ENCODE measurements at places on chromosomes 2 and 18. TPM values are rescaled to one million over a fixed set of nuclear protein-coding genes. Genes with fewer than 3 reads are reported as not detected.

The HAAO gene
- 29.1 TPM for total RNA-seq

DNA sequence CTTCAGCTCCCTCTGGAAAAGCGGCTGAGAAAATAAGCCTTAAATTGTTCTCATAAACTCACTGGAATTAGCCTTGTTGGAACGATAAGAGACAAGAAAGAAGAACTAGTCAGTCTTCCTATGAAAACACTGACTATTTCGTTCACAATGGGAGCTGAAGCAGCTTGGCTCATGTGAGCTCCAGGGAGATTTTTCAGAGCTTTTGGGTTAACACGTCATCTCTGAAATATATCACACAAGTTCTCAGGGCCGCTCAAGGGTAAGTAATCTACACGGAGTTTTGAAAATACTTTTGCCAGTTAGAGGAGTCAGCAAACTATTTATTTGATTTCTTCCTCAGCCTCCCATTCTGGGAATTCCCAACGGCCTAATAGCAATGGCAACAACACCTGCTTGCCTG lies 316.2 kb upstream of the MGAT5 start:
- no peak overlapping the region for H3K27ac ChIP-seq
- H3K4me3 ChIP-seq: no peak overlapping the region
- no peak for DNase-seq
- no peaks in the 10 kb centered on the region for H3K4me1 ChIP-seq
- H3K36me3 ChIP-seq: no peaks in the 10 kb centered on the region
- H3K27me3 ChIP-seq: no peaks in the 10 kb centered on the region

The RUFY4 gene
- total RNA-seq: 0.45 TPM

DNA sequence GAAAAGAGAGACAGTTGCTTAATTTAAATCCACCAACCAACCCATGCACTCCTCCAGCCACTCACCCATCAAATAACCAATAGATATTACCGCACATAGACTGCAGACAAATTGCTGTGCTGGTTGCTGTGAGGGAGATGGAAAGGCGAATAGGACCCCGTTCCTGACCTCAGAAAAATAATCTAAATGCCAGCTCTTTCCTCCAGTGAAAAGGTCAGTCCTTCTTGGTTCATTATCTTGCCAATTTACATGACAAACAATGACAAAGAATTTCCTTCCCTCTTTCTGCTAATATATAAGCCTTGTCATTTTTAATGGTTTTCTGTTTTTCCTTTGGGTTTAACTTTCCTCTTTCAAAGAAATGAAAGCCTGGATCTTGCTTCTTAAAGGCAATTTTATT lies 61.6 kb downstream of the MEP1B start:
- H3K4me3 ChIP-seq: no peak overlapping the region
- no peaks in the 10 kb centered on the region for H3K4me1 ChIP-seq
- H3K27me3 ChIP-seq: no peaks in the 10 kb centered on the region
- H3K27ac ChIP-seq: no peak overlapping the region
- no peak for DNase-seq
- peaks cover 1% of the 10 kb centered on the region for H3K36me3 ChIP-seq

DNA sequence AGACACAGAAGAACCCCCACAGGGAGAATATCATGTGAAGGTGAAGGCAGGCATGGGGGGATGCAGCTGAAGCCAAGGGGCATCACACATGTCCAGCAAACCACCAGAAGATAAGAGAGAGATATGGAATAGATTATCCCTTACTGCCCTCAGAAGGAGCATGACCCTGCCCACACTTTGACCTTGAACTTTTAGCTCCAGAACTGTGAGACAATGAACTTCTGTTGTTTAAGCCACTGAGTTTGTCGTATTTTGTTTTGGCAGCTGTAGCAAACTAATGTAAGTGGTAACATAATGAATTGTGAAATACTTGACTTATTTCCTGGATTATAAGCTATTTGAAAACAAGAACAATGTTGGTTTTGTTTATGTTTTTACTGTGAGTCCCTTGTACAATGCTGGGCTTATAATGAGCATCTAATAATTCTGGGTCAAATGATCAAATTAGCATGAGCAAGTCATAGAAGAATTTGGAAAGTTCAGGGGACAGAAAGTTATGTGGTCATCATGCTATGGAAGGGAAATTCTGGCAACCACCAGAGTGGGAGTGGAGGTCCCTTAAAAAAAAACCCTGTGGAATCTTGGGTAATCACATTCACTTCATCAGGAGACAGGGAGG lies 541.0 kb upstream of the KLHL29 start:
- no peaks in the 10 kb centered on the region for H3K4me1 ChIP-seq
- no peaks in the 10 kb centered on the region for H3K27me3 ChIP-seq
- no peak overlapping the region for H3K27ac ChIP-seq
- no peak for DNase-seq
- H3K4me3 ChIP-seq: no peak overlapping the region

- H3K4me1 ChIP-seq: no peaks in the 10 kb centered on the region
- H3K27ac ChIP-seq: no peak overlapping the region
- H3K36me3 ChIP-seq: no peaks in the 10 kb centered on the region
- no peaks in the 10 kb centered on the region for H3K27me3 ChIP-seq
- DNase-seq: no peak
- H3K4me3 ChIP-seq: no peak overlapping the region
These were observed 62.7 kb upstream of the GATA6 start for GRCh38 chr18:22106536-22107292.

- H3K4me3 ChIP-seq: no peak overlapping the region
- no peaks in the 10 kb centered on the region for H3K36me3 ChIP-seq
- no peak for DNase-seq
- no peaks in the 10 kb centered on the region for H3K4me1 ChIP-seq
These were observed 185.0 kb downstream of the TMEM18 start for GRCh38 chr2:492178-492577.

The CAMKMT gene
- total RNA-seq: 14.1 TPM

DNA sequence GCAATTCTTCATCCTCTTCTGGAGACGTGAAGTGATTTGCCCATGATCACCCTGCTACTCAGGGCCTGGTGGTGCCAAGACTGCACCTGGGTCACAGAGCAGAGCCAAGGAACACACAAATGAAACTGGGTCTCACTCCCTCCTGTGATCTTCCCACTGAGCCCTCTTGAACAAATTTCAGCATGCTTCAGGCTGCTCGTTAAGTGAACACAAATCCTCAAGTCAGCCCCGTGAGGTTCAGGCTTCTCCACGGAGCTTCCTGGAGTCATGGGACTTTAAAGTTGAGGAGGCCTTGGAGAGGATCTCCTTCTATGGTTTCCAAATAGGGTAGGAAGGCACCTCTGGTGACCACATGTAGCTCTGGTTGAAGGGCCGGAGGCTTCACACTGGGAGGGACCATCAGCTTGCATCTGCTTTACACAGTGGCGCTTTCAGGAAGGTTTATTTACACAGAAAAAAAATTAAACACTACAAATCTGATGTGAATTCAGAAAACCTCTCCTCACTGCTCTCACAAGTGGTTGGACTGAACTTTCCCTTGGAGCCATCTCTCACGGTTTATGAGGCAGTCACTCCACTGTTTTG lies 255.4 kb downstream of the LOXHD1 start:
- DNase-seq: no peak
- no peaks in the 10 kb centered on the region for H3K4me1 ChIP-seq
- no peak overlapping the region for H3K27ac ChIP-seq
- H3K36me3 ChIP-seq: no peaks in the 10 kb centered on the region
- H3K27me3 ChIP-seq: no peaks in the 10 kb centered on the region

- H3K27me3 ChIP-seq: no peaks in the 10 kb centered on the region
- DNase-seq: no peak
- no peaks in the 10 kb centered on the region for H3K36me3 ChIP-seq
These were observed 6.6 kb downstream of the ASB18 start for GRCh38 chr2:236257575-236257974.

- H3K27me3 ChIP-seq: no peaks in the 10 kb centered on the region
- no peak overlapping the region for H3K4me3 ChIP-seq
- peaks cover 2% of the 10 kb centered on the region for H3K4me1 ChIP-seq
- DNase-seq: peak; percentile 83
- H3K27ac ChIP-seq: no peak overlapping the region
These were observed 43.1 kb downstream of the TNS1 start for GRCh38 chr2:217959723-217960122.

The ICA1L gene
- total RNA-seq: 7.7 TPM

- H3K4me3 ChIP-seq: peak overlapping the region; percentile 69
- H3K27ac ChIP-seq: no peak overlapping the region
- no peaks in the 10 kb centered on the region for H3K27me3 ChIP-seq
- H3K4me1 ChIP-seq: peaks cover 19% of the 10 kb centered on the region
These were observed 106.4 kb upstream of the NCKAP5 start for GRCh38 chr2:133674433-133675331.

The CCDC74A gene
- total RNA-seq: 1.4 TPM

DNA sequence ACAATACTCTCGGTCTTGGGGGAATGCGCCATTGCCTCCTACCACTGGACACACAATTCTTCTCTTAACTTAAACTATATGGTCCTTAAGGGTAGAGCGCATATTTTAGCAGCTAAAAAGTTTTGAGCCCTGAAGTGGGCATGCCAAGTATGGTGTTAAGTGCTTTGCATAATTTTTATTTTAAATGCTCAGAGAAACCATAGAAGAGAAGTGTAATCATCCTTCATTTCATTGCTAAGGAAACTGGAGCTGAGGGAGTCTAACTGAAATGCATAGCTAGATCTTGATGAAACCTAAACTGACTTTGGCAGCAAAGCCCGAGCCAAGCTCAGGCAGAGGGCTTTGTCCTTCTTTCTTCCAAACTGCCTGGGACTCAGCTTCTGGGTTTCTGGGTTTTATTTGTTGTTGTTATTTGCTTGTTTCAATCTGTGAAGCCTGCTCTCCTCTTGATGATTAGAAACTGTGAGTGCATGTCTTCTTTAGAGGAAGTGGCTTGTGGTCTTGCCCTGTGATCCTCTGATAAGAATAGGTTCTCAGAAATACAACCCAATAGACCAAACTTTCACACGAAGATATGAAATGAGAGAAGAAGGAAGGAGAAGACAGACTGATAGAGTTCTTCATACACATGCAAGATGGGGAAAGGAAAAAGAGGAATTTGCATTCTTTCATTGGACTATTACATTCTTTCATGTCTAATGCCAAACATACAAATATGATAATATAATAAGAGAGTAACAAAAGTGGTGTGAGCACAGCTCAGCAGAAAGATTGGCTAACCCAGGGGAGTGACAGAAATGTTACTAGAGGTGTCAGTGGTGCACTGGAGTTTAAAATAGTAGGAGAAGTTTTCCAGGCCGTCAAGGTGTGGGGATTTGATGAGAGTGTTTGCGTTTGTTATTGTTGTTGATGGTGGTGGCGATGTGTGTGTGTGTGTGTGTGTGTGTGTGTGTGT lies 7.5 kb upstream of the RNF144A start:
- no peaks in the 10 kb centered on the region for H3K4me1 ChIP-seq
- H3K4me3 ChIP-seq: no peak overlapping the region
- H3K36me3 ChIP-seq: no peaks in the 10 kb centered on the region
- no peaks in the 10 kb centered on the region for H3K27me3 ChIP-seq

DNA sequence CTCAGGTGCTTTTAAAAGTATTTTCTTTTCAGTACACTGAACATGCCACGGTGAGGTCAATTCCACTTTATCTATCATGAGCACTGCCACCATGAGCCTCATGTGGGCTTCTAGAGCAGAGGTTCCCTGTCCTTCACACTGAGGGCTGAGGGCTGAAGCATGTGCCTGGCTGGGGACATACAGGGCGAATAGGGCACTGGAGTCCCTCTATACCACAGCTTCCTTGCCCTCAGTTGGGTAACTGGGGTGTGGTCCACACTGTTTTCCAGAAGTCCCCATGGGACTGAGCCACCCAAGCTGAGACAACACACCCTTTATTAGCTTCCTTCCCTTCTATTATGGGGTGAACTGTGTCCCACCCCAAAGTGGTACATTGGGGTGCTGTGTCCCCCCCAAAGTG lies 172.2 kb upstream of the ID2 start:
- H3K4me3 ChIP-seq: no peak overlapping the region
- no peaks in the 10 kb centered on the region for H3K4me1 ChIP-seq
- DNase-seq: peak; percentile 7
- no peaks in the 10 kb centered on the region for H3K27me3 ChIP-seq

DNA sequence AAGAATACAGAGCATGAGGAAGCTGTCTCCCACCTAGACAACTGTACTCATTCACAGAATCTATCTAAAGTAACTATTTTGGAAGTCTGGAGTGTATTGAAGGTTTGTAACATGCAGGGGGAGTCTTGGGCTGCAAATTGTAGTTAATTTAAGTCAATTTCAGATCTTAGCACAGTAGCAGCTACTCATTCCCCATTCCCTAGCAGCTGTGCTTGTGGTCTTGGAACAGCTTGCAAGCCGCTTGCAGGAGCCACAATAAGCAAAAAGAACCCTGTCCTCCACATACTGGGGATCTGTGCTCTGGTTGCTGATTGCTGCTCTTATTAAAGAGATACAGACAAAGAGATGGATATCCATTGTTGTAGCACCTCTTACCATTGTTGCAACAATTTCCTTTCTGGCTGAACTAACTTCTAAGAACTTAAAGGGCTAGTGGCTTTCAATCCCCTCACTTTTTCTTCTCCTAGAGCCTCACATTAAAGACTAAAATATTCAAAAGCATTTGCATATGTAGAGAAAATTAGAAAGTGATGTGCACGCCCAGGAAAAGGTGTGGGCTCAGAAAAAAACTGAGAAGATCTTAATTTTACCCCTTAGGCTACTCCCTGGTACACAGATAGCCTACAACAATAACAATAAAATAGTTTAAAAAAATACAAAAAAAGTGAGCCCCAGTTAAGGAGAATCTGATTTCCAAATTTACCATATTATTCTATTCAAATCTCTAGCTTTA lies 1775.1 kb upstream of the PIK3C3 start:
- no peaks in the 10 kb centered on the region for H3K27me3 ChIP-seq
- H3K27ac ChIP-seq: no peak overlapping the region
- H3K4me3 ChIP-seq: no peak overlapping the region
- H3K4me1 ChIP-seq: no peaks in the 10 kb centered on the region

DNA sequence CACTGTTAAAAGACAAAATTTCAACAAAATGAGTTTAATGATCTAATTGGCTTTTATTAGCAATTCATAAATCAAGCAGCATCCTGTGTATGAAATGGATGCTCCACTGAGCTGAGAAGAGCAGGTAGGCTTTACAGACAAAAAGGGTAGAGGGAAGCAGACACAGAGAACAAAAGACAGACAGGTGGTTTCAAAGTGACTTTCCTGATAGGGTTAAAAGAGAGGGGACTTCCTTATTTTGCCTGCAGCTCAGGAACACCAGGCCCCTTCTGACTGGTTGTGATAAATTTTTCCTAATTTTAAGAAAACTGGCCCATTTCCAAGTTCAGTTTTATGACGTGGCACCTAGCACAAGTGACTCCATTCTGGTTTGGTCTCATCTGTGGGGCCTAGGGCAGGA lies 11.9 kb downstream of the TEX51 start:
- H3K4me3 ChIP-seq: no peak overlapping the region
- H3K27ac ChIP-seq: no peak overlapping the region
- DNase-seq: no peak
- H3K4me1 ChIP-seq: no peaks in the 10 kb centered on the region
